ENCODE measurements at places on chromosomes 3 and 15.

DNA sequence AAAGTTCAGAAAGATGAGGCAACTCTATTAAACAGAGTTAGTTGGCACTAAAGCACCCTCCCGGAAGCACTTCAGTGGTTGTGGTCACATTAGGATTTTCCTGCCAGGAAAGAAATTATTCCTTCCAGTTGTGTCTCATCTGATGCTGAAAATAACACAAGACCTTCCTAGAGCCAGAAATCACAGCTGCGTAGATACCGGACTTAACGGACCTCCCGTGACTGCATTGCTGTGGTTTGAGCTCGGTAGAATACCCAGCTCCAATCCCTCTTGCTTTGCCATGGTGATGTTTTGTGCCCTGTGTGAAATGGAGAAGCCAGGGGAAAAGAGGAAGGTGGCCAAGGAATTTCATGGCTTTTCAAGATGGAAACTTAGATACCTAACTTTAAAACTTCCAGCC lies 215.0 kb upstream of the IGF1R start:
- DNase-seq: no peak

DNA sequence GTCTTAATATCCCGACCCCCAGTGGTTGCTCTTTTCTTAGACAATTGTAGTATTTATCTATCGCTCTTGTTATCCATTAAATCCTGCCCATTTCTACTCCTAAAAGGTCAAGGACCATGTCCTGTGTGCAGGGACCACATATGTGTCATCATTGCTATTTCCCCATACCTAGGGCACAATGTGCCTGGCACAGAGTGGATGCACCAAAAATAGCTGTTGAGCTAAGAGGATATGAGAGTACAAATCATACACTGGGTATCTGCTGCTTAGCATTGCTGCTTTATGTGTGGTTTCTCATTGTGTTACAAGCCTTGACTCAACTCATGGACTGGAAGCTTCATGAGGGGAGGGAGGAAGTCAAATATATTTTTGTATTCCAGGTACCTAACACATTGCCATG lies 3.4 kb upstream of the MITF start:
- no peak for DNase-seq

- DNase-seq: no peak
Measured at GRCh38 chr3:165983284-165983683, 146.1 kb upstream of the BCHE start.

DNA sequence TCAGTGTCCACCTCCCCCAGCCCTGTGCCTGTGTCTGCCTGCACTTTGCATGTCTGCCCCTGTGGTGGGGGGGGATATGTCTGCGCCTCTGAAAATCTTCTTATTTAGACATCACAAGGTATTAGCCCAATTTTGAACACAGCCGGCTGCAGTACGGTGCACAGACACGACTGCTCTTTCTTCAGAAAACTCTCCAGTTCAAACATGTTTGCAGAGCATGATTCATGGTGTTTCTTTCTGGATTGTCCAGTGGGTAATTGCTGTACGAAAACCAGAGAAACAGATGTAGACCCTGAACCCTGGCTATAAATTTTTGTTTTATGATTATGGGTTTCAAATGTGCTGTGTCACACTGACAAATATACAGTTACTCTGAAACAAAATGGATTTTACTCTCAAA lies 3.4 kb upstream of the RARB start:
- no peak for DNase-seq

GRCh38 chr15:93861413-93861812 lies 369.9 kb upstream of the MCTP2 start:
- DNase-seq: no peak

DNA sequence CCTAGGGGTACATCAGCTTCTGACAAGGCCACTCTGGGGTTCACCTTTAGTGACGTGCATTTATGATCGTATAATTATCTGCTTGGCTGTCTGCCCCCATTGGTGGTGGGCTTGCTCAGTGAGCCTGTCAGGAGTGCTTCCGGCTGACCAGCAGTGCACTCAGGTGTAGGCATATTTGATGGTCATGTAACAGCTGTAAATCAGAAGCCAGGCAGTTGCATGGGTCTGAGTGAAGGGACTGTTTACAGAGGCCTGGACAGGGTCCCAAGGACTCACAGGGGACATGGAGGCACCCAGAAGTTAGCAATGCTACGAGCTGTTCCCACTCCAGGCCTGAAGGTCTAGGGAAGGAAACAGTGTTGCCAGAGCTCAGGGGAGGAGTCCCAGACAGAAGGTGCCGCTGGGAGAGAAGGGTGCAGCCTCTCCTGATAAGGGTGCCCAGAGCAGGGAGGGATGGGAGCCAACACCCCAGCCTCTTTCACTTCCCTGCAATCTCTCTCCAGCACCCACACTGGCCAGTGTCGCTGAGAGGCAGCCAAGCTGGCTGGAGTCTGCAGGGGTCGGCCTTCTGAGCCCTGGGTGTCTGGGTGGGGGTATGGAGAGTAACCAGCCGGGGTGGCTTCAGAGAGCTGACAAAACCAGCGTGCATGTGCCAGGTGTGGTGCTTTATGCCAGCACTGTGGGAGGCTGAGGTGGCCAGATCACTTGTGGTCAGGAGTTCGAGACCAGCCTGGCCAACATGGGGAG lies 61.3 kb upstream of the PRR23E start:
- DNase-seq: no peak

DNA sequence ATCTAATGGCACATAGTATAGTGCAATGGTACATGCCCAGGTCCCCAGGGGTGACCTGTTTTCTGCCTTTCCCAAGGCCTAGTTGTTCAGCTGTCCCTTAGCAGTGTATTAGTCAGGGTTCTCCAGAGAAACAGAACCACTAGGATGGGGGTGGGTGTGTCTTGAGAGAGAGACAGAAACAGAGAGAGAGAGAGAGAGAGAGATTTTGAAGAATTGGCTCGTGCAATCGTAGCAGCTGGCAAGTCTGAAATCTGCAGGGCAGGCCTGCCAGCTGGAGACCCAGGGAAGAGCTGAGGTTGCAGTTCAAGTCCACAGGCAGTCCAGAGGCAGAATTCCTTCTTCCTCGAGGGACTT lies 90.6 kb upstream of the RNF7 start:
- no peak for DNase-seq

- DNase-seq: peak; percentile 82
Measured at GRCh38 chr3:197256836-197257444, 41.5 kb downstream of the DLG1 start.

GRCh38 chr3:120673116-120673515 lies 8.9 kb downstream of the HGD start:
- DNase-seq: no peak
